ENCODE measurements at places on chromosomes 12 and 14.

GRCh38 chr12:121026274-121027045 lies 10.2 kb upstream of the C12orf43 start:
- DNase-seq, result no peak

GRCh38 chr14:35386673-35387125 lies 17.9 kb downstream of the NFKBIA start:
- no peak for DNase-seq

DNA sequence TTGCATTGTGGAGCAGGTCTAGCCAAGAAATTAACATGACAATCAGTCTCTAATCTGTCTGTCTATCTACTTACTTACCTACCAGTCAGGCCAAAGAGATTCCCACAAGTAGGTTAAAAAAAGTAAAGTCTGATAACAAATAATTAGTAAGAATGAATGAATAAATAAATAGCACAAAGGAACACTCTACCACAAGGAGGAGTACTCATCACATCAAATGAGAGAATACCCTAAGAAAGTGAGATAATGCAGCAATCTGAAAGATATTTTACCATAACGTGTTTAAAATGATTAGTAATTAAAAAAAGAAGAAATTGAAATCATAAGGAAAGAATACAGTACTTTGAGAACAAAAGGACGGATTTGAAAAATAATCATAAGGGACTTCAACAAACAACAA lies 187.2 kb downstream of the SYNE2 start:
- DNase-seq, result no peak

GRCh38 chr12:65946821-65947220 lies 122.5 kb downstream of the HMGA2 start:
- no peak for DNase-seq

GRCh38 chr12:107328442-107329133 lies 235.2 kb upstream of the CRY1 start:
- no peak for DNase-seq

All from stimulated activated CD4-positive, alpha-beta T cell treated with anti-CD3 and anti-CD28 coated beads, Interleukin-4, amount 100 ng/mL, for 48 hours (primary cell).